Nucleus accumbens (tissue), 56 donors: ENCODE measurements at places on chromosomes 3 and 15.

DNA sequence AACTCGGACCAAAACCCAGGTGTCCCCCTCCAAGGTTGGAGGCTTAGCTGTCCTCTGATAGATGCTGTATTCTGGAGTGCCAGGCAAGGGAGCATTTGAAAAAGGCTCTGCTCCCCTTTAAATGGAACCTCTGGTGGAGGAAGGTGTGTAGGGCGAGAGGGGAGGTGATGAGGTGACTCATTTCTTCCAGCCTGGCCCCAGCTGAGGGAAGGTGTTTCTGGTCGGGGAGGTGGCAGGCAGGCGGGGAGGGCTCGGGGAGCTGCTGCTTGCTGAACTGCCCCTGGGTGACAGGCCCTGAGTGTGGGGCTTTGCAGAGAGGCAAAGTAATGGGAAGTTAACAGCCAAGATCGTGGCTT lies 18.8 kb downstream of the PSTPIP1 start:
- DNase-seq = no peak

DNA sequence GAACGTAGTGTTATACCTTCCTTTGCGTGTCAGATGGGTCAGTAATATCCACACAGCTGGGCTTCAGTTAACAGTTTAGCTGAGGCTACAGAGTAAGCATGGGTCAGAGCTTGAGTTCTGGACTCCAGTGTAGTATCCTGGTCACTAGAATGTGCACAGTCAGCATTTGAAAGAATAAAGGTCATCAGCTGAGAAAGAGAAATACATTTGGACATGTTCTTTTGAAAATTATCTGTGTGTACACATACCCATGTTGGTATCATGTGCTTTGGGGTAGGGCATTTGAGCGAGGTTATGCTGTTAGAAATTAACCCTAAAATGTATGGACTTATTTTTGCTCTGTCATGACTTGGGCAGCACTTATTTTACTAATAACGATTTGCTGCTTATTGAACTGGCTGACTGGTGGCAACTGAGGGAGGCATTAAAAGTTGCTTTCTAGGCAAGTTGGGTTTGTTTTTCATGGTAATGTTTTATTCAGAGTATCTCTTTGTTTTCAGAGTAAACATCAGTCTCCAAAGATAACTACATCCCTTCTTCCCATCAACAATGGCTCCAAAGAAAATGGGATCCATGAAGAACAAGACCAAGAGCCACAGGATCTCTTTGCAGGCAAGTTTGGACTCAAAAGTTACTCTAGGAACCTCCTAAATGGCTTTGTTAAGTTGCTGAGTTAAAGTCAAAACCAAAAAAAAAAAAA lies 16.4 kb downstream of the SNX1 start:
- no peak for DNase-seq

- DNase-seq = no peak
Measured at GRCh38 chr15:78456426-78456825, 18.4 kb downstream of the IREB2 start.

DNA sequence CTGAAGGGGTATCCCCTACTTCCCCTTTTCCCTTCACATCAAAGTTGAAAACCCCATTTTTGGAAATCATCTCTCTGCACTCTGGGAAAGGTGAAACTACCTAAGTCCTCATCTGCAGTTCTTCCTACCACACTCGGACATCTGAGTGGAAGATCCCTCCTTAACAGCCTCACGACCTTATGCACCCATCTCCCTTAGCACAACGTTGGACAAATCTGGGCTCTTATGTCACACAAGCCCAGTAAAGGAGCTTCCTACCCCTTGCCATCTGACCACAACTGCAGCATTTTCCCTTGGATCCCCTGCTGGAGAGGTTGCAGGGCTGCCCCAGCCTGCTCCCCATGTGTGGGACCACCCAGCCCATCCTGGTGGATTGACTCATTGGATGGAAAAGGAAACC lies 252.1 kb upstream of the ST8SIA2 start:
- no peak for DNase-seq

DNA sequence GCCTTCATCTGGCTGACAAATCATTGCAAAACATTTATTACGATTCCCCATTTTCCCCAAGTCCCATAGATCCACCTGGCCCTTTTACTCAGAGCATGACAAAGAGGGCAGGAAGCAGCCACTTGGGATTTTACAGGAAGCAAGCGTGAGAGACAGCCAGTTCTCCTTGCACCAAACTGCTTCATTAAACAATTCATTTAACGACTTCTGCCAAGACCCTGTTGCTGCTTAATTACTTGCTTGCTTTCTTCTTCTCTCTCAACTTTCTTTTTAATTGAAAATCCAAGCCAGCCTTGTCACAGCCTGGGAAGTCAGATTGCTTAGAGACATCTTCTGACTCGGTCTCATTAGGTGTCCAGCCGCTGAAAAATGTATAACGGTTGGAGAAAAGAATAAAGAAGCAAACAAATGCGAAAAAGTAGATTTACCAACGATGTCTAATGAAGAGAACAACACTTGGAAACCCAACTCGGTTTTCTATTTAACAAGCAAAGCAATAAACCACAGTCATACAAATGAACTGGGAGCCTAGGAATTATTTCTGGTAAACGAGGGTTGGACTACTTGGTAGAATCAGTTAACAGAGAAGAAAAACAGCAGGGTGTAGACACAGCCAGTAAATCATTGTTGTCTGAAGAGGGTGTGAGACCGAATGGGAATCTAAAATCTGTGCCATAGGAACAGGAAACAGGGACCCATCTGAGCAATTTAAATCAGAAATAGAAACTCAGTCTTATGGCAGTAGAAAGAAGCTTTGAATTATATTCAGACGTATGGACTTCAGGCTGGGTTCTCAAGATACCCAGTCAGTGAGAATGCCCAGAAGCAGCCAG lies 298.3 kb downstream of the LRRC3B start:
- DNase-seq = peak; percentile 3

DNA sequence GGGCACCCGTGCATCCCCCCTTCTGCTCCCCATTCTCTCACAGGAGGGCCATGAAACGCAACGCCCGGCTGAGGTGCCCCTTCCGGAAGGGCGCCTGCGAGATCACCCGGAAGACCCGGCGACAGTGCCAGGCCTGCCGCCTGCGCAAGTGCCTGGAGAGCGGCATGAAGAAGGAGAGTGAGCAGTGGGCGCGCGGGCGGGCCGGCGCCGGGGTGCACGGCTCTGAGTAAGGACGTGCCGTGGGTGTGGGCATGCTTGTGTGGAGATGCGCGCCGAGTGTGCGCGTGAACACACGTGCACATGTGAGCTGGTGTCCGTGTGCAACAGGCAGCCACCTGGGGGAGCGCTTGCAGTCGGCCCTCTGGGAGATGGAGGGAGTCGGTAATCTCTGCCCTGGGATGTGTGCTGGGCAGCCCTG lies 28.1 kb downstream of the NR1I2 start:
- DNase-seq = peak; percentile 31

- no peak for DNase-seq
Measured at GRCh38 chr15:41921639-41922038, 27.8 kb upstream of the SPTBN5 start.

DNA sequence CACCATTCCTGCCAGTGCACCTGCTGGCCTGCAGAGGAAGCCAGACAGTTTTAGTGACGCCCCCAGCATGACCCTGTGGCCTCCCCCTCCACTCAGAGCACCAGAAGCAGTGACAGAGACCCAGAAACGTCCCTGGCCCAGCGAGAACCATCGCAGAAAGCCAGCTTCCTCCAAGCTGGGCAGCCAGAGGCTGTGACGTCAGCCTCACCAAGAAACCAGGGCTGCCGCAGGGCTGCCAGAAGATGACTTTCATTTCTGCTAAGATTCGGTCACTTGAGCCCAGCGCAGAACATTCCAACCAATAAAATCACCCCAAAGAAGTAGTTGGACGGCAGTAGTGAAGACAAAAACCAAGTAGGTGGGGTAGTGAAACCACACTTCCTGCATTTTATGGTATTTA lies 29.6 kb upstream of the RPL32 start:
- DNase-seq = no peak

- no peak for DNase-seq
Measured at GRCh38 chr3:24270204-24270691, 224.4 kb downstream of the THRB start.

DNA sequence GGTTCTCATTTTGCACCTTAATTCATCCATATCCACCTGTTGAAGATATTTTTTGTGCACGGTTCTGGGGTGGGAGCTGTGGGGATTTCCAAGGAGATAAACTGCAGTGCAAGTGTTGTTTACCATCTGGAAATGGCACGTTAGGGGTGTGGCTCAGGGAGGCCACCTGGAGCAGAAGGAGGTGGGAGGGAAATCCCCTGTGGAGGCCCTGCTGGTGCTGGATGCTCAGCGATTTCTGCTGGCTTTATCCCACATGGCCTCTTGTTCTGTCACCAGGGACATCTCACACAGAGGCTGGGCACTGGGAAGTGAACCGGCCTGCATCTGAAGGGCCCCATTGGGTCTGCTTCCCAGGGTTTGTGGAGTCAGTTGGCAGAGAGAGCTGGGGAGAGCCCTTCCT lies 24.3 kb downstream of the TRPM1 start:
- no peak for DNase-seq

DNA sequence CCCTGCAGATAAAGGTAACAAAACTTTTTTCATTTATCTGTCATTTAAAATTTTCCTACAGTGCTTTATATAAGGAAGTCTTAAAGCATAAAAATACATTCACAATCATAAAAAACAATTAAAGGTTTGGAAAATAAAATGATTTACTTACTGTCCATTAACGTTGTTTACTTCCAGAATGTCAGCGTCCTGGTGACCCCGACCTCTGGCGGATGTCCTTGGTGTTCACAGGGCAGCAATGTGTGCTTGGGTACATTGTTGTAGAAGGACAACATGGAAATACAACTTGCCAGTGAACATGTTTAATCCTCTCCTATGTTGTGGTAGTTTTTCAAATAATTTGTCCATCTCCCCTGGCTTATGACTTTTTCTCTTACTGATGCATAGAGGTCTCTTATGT lies 168.8 kb upstream of the NDN start:
- DNase-seq = no peak

GRCh38 chr3:142992323-142992722 lies 9.0 kb upstream of the U2SURP start:
- DNase-seq = no peak

- no peak for DNase-seq
Measured at GRCh38 chr3:99418209-99418635, 220.2 kb upstream of the COL8A1 start.

- DNase-seq = no peak
Measured at GRCh38 chr15:96428742-96429141, 98.2 kb downstream of the NR2F2 start.

GRCh38 chr3:42517117-42517516 lies 14.7 kb downstream of the VIPR1 start:
- no peak for DNase-seq

- no peak for DNase-seq
Measured at GRCh38 chr15:92683511-92683834, 27.9 kb upstream of the FAM174B start.

DNA sequence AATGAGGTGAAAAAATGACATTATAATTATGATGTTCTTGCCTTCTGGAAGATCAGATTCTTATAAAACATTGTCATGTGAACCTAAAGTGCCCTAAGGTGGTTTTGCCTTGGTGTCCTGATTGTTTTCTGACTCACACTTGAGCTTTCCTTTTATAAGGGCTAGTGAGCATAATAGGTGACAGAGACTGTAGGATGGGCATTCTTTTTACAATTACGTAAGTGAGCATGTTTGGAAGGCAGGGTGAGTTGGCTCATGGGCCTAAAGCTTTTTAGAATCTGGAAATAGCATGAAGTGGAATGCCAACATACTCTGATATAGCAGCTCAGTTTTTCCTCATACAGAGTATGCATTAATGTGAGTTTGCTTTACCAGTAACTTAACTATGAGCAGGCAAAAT lies 41.2 kb downstream of the CRYBG3 start:
- DNase-seq = no peak

GRCh38 chr3:78941587-78941986 lies 826.2 kb downstream of the ROBO1 start:
- DNase-seq = no peak

- no peak for DNase-seq
Measured at GRCh38 chr3:70072754-70073153, 73.2 kb downstream of the SAMMSON start.
